PC-9 (cell line): ENCODE measurements at places on chromosomes 3 and 15. TPM values are rescaled to one million over a fixed set of nuclear protein-coding genes. Genes with fewer than 3 reads are reported as not detected.

DNA sequence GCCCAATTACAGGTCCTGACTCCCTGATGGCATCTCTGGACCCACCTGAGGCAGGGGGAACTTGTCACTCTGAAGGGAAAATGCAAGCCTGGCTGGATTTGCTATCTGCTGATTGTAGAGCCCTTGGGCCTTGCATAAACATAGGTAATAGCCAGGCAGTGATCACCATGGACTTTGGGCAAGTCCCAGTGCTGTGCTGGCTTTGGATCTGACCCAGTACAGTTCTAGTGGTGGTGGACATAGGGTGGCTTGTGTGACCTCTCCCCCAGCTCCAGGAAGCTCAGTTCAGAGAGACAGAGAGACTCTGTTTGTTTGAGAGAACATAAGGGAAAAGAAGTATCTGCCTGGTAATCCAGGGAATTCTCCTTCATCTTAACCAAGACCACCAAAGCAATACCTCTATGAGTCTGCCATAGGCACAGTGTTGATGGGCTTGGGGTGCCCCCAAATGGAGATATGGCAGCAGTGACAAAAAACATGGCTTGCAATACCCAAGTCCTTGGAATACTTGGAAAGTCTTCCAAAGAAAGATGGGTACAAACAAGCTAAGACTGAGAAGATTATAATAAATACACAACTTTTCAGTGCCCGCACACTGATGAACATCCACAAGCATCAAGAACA lies 348.5 kb downstream of the PYDC2 start:
- DNase-seq: no peak

DNA sequence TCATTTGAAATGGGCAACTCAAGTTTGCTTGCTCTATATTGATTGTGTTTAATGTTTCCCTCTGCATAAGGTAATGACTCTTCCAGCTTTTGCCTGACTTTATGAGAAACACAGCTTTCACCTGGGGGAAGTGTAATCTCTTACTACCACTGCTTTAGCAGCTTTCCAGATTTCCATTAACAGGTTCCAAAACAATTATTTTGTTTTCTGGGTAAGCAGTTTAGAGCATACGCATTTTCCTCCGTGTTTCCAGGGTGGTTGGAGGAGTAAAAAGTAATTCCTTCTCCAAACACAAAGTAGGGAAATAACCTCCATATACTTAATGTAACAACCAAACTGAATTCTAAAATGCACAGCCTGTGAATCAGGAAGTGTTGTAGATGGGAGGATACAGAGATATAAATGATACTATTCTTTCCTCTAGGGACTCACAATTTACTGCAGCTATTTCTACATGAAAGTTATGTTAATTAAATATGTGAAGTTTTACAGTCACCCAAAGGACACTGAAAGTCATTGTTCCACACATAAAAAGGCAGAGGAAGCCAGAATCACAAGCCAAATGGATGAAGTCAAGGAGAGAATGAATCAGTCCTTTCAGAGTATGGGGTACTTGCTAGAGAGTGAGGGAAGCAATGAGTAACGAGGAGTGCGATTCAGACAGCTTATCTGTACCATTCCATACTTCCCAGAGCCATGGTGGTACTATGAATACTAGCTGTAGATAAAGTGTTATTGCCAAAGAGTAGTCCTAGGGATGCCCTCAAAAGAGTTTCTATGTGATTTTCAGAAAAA lies 16.6 kb downstream of the ST3GAL6 start:
- no peak for DNase-seq

DNA sequence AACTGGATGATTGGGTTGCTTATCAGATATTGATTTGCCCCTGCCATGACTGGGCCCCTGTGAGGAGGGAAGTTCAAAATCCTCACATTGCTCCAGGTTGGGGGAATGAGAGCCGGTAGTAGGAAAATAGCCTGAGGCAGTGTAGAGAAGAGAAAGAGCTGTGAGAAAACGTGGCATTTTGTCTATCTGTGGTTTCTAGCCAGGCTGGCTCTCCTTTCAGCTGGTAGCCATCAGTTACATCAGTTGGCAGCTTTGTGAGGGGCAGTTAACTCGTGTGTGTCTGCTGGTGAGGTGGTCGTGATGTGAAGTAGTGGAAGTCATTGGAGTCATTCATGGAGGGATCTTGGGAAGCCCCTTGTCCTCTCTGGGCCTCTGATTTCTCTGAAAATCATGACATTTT lies 5.2 kb downstream of the ESYT3 start:
- no peak for DNase-seq

DNA sequence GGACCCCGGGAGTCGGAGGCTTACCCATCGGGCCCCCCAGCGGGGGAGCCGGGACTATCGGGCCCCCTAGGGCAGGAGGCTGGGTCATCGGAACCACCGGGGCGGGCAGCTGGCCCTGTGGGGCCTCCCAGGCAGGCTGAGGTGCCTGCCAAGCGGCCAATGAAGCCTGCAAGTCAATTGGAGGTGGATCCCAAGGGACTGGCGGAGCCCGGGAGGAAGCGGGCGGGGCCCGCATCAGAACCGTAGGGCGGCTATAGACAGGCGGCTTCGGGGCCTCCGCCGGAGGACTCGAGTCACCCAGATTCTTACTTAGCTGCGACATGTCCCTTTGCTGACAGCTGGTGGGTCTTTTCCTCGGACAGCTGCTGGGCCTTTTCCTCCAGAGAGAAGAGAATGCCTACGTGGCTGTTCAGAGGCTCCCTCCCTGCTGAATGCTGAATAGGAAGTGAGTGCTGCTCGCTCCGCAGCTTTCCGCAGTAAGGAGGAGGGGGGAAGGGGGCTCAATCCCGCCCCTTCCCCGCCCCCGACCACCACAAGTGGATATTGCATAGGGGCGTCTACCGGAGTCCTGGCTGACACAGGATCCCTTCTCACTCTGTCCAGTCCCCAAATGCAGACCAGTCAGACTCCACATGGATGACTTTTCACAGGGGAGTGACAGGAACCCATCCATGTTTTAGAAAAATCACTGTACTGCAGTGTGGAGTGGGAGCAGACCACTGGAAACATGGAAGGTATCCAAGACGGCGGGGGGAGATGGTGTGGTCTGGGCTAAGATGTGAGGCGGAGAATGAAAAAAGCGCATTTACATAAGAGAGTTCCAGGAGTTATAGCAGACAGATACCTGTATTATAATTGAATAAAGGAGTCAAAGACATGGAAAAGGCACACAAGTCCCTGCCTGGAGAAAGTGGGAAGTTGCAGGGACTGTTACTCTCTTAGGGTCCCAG lies at the start of gene MAGEL2:
TSS of gene MAGEL2 (minus strand) at position 447 of the 950 bp plus-strand sequence. CDS start at position 322, 125 bp downstream.
- DNase-seq: no peak

GOLGA6D gene
- total RNA-seq: not detected in 2 replicates

RABL3 gene
- 17.1 and 29.8 TPM in 2 replicates for total RNA-seq
